ENCODE measurements at places on chromosomes 4 and X.

GRCh38 chr4:129326571-129327460 lies 230.9 kb downstream of the C4orf33 start:
- no peak for DNase-seq

DNA sequence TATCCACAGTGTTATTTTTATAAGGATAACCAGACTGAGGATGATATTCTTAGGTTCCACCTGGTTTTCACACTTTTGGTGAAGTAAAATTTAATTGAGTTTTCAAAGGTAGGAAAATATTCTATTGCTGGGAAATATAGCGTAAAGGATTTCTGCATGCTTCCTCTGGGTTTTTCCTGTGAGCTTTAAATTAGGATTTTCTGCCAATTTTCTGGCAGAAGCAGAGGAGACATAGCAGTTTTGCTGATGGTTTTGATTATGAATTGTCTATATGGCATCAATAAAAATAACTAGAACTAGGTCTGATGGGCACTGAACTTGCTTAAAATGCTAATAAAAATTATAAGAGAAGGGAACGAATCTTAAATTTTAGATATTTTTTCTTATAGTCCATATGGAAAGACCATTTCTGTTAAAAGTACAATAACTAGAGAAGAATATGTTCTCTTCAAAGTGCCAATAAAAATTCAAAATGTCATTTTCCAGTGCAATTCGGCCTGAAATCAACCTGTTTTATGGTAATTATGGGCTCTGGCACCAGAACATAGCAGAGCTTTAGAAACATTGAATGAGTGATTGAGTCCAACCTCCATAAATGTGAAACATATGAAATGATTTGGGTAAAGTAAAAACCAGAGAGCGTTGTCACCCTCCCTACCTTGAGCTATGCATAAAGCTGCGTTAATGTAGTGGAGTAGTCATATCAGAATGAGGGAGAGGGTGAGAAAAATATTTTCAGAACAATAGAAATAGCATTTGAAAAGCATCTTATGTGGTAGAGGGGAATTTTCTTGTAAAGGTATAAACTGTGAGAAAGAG lies 279.7 kb downstream of the SPRY1 start:
- DNase-seq: no peak

DNA sequence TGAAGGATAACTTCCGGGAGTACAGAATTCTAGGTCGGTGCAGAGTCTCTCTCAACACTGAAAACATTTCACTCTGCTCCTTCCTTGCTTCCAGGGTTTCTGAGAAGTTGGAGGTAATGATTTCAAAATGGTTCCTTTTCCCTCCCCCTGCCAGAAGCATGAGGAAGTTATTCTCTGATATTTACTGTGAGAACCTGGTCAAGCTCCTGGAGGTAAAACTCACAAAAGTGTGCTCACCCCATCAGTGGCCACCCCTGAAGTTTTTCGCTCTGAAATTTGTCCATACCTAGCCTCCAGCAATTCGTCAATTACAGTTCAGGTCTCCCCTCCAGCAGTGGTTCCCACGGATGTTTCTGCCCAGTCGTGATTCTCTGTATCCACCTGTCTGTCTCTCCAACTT lies 16.2 kb upstream of the MECP2 start:
- DNase-seq: no peak

- no peak for DNase-seq
Measured at GRCh38 chrX:31099536-31100090, 27.8 kb upstream of the FTHL17 start.

DNA sequence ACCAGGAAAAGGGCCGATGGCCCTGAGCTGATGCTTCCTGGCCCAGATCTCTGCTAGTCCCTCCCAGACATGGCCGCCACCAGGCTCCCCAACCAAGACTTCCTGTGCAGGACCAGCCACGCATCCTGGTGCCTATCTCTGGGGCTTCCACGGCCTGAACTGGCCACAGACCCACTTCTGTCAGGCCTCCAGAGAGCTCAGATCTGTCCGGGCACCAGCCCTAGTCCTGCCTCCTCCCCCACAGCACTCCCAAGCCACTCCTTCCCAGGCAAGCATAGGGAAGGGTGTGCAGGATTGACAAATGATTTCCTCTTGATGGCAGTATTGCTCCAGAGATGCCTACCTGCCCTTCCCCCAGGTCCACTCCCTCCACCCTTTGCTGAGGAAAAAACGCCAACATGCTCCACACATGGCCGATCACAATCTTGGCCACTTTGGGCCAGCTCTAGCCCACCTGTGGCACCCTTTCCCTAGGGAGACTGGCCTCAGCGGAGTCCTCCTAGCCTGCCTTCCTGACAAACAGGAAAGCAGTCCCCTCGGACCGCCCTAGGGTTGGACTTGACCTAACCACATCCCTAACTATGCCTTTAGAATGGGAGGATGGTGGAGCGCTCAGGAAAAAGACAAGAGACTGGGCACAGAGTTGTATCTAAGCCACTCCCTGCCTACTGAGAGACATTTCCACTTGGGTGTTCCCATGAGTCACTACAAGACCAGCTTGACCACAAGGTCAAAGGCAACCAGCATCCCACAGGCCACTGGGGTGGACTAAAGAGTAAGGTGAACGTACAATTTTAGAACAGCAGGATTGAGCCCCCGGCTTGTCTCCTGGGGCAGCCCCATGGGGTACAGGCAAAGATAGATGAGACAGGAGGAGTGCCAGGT lies 277.5 kb upstream of the AGTR2 start:
- DNase-seq: no peak

DNA sequence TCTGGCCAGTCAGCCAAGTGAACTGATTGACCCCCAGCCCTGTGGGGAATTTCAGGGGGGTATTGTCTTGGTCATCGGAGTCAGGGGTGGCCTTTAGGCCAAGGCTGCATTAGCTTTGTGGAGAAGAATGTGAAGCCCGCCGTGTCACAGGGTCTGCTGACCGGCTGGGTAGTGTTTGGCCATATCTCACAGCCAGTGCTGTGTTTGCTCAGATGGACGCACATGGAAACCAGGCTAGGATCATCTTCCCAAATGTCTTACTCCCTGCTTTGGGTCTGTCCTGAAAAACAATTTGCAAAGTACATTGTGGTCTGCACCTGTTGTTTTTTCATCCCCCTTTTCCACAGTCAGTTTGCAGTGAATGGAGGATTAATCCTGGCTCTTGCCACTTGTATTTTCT lies 13.0 kb downstream of the TMEM164 start:
- no peak for DNase-seq

DNA sequence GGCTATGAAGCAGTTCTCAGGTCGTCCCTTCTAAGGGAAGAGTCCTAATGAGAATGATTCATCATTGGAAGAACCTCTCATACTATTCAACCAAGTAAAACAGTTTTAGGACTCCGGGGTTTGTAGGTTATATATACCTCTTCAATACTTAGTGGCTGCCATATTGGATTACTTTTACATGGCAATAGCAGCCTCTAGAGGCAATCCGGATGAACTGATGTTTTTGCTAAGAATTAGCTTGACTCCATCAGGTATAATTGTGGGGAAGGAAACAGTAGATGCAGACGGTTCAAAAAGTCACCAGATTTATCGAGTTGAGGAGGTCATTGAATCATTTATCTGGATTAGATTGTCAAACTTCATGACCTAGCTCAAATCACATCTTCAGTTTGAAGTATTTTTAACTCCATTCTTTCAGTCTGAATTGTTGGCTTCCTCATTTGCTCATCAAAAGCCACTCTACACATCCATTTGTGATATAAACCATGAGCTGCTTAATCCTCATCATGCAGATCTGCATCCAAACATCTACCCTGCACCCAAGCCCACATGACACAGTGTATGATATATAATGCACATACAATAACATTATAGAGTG lies 28.4 kb downstream of the GUCY1B1 start:
- DNase-seq: no peak

- DNase-seq: no peak
Measured at GRCh38 chrX:9396930-9397329, 67.9 kb upstream of the TBL1X start.

GRCh38 chrX:102652031-102652688 lies 877 bp downstream of the GPRASP1 start:
- no peak for DNase-seq

- DNase-seq: no peak
Measured at GRCh38 chr4:15963001-15963451, at the start of gene FGFBP2. Gene FGFBP2 (minus strand): TSS chr4:15963175. CDS start chr4:15963129, 46 bp downstream.

- no peak for DNase-seq
Measured at GRCh38 chrX:41604177-41604576, 84.6 kb upstream of the GPR34 start.

- DNase-seq: no peak
Measured at GRCh38 chrX:10233173-10233572, 76.4 kb downstream of the CLCN4 start.

DNA sequence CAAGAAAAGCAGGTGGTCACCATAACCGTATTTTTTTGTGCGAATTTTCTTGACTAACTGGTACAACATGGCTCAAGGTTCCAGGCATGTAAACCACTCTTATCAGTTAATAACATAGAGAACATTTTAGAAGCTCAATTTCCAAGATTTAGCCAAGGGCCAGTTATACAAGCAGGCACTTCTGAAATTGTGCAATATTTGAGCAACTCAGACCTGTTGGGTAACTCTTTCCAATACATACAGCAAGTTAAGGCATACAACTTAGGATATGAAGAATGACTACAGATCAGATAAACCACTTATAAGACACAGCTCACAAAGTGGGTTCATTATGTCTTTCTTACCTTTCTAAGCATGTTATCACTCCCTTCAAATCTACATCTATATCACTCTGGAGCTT lies 43.9 kb downstream of the ZNF280C start:
- DNase-seq: no peak

- no peak for DNase-seq
Measured at GRCh38 chr4:48796927-48797679, 17.0 kb upstream of the FRYL start.

DNA sequence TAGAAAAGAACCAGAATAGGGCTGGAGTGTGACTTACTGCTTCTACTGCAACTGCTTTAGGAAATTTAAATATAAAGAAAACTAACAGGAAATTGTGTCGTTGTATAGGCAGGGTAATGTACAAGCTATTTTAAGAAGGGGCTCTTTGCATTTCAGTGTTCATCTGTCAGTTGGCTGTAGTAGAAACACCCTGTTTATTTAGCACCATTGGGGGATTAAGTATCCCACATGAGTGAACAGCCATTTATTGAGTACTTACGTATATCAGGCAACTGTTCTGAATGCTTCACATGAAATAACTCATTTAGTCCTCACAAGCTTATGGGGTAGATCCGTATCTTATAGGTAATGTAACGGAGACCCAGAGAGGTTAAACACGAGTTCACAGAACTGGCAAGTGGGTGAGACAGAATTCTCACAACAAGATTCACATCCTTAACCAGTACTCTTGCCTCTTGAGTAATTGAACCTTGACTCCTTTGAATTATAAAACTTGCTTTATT lies 23.9 kb downstream of the STIM2 start:
- DNase-seq: no peak

DNA sequence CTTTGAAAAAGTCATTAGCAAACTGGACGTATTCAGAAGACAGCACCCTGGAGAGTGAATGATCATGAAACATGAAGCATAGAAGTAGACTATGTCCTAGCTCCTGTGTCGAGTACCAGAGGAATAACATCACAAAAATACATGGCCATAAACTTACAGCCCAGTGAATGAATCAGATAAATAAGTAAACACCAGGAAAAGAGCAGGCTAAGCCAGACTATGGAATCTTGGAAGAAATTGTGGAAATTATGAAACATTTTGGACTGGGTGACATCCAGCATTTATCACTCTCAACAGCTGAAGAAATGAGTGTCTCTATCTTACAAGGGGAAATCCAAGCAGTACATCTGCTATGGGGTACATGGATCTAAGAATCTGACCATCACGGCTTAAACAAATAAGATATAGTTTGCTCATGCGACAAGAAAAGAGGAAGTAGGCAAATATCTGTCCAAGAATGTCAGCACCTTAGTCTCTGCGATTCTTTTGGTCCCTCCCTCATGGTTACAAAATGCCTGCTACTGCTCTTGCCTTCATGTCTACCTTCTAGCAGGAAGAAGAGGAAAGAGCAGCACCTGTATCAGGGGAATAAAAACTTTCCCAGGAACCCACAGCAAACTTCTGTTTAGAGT lies 481.5 kb downstream of the BCOR start:
- no peak for DNase-seq

- no peak for DNase-seq
Measured at GRCh38 chrX:28589046-28589445, 1.8 kb downstream of the IL1RAPL1 start.

GRCh38 chr4:175290401-175290800 lies 372.2 kb downstream of the ADAM29 start:
- no peak for DNase-seq

- DNase-seq: no peak
Measured at GRCh38 chr4:183867247-183867646, 37.9 kb upstream of the STOX2 start.

DNA sequence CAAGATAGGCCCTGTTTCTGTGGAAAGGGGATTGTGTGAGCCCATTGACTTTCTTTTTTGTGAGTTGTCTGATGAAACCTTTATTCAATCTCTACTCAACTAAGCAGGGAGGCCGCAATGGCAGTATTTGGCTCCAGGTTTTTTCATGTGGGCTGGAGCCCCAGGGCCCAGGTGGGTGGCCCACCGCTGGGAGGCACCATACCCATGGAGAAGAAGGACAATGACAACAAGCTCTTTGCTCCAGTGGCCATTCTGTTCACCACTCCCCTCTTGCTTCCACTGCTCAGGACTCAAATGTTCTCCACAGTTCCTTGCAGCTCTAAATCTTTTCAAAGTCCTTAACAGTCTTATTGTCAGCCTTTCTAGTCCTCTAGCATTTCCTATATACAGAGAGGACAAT lies 54.1 kb downstream of the HOPX start:
- no peak for DNase-seq

GRCh38 chr4:6688879-6689505 lies 4.7 kb upstream of the S100P start:
- DNase-seq: no peak

- no peak for DNase-seq
Measured at GRCh38 chr4:100367451-100367850, 150.4 kb downstream of the EMCN start.

GRCh38 chrX:153861151-153861550 lies 24.8 kb downstream of the L1CAM start:
- DNase-seq: no peak

DNA sequence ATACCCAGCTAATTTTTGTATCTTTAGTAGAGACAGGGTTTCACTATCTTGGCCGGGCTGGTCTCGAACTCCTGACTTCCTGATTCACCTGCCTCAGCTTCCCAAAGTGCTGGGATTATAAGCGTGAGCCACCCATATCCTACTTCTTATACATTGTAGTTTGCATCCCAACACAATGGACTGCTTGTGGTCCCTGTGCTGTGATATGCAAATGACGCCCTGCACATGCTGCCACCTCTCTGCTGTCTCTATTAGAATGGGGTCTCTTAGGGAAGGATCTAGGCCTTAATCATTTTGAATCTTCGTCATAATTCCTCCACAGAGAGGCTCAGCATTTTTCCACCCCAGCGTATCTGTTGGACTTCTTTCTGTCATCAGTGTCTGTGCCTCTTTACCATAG lies 595.9 kb downstream of the ADGRL3 start:
- DNase-seq: no peak

GRCh38 chr4:6362896-6363295 lies 93.2 kb downstream of the WFS1 start:
- DNase-seq: no peak

Measured in esophagus squamous epithelium (tissue), 5 donors.